ENCODE measurements at places on chromosomes 2 and 18.

DNA sequence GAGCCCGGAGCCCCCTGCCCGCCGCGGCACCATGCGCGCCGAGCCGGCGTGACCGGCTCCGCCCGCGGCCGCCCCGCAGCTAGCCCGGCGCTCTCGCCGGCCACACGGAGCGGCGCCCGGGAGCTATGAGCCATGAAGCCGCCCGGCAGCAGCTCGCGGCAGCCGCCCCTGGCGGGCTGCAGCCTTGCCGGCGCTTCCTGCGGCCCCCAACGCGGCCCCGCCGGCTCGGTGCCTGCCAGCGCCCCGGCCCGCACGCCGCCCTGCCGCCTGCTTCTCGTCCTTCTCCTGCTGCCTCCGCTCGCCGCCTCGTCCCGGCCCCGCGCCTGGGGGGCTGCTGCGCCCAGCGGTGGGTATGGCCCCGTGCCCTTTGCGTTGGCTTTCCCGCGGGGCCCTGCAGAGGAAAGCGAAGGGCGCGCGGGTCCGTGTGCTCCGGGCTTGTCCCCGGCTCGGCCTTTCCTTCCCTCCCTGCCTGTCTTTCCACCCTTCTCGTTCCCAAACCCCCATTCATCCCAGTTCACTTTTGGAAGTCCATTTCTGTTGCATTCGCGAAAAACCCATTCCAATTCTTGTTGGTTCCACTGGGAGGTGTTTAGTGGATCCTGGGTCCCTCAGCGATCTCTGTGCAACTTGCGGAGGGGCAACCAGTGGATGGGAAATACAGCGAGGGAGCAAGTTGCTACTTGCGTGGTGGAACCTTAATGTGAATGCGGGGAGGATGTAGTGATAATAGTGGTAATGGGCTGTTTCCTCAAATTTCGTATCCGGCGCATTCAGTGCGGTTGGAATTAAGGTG, 599 bp downstream of the ADAM23 start:
- DNase-seq: no peak

- no peak for DNase-seq
Observed at GRCh38 chr18:3540805-3541548, 91.0 kb downstream of the TGIF1 start.

GRCh38 chr18:75660932-75661331, 233.4 kb upstream of the SMIM21 start:
- no peak for DNase-seq

GRCh38 chr2:106282462-106283170, 88.5 kb upstream of the UXS1 start:
- no peak for DNase-seq

DNA sequence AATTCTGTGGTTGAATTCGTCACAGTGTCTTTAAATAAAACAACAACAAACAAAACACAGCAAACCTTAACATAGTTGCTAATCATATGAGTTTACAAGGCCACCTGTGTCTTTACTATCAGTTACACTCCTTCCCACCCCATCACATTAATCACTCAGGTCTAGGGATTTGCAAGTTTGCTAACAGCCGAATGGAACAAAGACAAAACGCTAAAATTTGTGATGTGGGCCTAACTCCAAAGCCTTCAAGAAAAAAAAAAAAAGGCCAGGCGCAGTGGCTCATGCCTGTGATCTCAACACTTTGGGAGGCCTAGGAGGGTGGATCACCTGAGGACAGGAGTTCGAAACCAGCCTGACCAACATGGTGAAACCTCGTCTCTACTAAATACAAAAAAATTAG, 566 bp upstream of the POLI start:
- no peak for DNase-seq

GRCh38 chr2:70796262-70796661, 5.8 kb upstream of the FIGLA start:
- DNase-seq: no peak

DNA sequence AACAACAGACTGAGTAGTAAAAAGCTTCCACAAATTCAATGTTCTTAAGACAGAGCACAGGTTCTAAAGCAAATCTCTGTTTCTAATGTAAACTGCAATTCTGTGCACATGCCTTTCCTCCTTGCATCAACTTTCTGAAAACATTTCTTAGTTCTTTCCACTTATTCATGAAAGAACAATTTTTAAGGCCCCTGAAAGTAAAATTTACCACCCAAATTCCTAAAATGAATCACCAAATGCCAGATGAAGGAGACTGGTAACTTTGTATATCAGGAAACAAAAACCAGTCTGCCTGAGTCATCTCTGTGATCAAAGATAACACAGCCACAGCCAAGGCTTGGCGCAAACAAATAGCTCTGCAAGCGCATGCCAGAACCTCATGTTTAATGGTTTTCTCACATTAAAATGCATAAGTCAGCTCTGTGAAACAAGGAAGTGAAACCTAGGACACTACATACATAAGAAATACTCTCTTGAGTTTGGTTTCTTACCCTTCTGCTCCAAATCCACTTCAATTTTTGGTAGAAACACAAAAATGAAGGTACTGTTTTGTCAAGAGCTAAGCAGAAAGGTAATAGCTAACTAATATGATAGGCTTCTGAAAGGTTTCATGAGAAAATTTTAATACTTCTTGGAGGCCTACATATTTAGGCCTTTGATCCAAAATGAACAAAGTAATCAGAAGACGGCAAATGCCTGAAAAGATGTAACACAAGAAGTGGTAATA, 169.4 kb downstream of the THADA start:
- peak; percentile 23 for DNase-seq

GRCh38 chr2:20549691-20550348, 101.1 kb downstream of the HS1BP3 start:
- DNase-seq: no peak

Data from T47D (cell line).